ENCODE measurements at places on chromosomes 2 and 18.

DNA sequence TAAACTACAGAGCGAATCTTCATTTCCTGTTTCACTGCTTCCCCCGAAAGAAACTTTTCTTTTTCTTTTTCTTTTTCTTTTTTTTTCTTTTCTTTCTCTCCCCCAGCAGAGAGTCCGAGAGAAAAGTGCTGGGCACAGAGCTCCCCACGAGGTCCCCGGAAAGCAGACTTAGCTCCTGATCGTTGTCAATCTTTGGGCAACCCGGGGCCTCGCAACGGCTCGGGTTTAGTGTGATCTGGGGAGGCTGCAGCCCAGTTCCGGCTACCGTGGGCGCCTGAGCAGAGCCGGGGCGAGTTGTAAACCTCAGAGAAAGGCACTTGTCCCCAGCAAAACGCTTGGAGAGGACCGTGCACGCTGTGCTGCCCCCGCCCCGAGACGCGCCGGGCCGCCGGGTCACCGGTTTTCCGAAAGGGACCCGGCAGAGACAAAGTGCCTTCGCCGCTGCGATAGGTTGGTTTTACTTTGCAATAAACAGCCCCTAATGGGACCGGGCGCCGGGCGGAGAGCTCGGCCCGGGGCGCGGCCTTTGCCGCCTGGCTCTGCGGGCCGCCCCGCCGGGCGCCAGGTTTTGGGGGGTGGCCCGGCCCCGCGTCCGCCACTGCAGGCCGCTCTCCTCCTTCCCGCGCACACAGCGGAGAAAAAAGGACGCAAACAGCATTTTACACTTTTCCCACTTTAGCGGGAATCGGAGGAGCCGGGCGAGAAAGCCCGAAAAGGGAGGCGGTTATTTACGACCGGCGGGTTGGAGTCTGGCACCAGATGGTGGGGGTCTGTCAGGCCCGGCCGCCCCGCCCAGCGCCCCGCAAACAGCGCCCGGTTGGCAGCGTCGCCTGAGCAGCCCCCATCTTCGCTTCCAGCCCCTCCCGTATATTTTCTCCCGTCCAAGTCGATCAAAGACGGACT lies 136.0 kb downstream of the INSIG2 start:
- DNase-seq: peak; percentile 33

DNA sequence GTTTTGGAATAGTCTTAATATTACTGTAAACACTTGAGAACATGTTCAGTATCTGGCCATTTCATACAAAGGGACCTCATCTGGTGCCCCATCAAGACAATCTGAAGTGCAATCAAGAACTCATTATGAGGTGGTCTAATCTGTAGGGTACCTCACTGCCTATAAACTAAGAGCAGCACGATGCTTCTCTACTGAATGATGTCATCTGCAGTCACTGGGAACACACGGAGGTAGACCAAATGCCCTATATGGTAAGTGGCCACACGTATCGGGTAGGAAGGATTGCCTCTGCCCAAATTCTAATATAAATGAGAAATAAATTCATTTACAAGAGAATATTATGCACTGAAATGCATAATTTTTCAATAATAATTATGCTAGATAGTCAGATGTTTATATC lies 90.4 kb downstream of the SLC8A1 start:
- DNase-seq: no peak

- DNase-seq: no peak
Measured at GRCh38 chr2:136444323-136444722, 321.0 kb upstream of the THSD7B start.

GRCh38 chr2:219398721-219399363 lies 11.1 kb upstream of the DNPEP start:
- DNase-seq: peak; percentile 20

- DNase-seq: no peak
Measured at GRCh38 chr2:15809404-15809803, 130.9 kb upstream of the MYCN start.

GRCh38 chr18:64017870-64018269 lies 48.0 kb downstream of the SERPINB8 start:
- DNase-seq: no peak

- no peak for DNase-seq
Measured at GRCh38 chr2:240526521-240526920, 31.3 kb downstream of the ANKMY1 start.

GRCh38 chr2:172198361-172198760 lies 95.7 kb upstream of the DLX2 start:
- DNase-seq: no peak

DNA sequence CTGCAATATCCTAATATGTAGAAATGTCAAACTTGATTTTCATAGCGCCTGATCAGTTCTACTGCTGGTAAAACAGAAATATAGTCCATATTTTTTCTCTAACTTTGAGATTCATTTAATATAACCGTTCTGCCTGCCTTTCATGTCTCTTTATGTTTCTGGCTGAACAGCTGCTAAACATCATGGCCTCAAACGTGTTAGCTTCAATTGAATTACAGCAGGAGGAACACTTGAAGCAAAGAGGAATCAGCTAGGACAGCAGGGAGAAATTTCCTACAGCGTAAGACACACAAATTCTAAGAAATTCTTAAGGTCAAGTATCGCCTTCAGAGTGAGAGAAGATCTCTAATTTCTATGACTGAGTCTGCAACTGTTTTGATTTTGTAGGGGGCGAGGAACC lies 433.2 kb downstream of the FBXO15 start:
- no peak for DNase-seq

DNA sequence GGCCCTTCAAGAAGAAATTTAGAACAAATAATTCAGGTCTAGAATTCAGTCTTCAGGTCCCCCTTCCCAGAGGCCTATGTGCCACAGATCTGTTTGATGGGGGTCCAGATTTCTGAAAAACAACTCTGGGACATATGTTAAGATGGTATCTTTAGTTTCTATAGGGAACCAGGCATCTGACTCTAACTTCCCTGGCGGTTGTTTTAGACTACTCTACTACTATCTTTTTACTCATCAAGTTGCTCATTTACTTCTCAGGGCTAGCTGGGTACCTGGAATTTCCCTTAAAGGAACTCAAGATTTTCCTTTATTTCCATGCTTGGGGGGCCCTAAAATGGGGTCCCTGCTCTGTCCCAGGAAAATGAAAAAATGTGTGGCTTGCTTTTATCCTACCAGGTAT lies 114.7 kb upstream of the RAB6C start:
- DNase-seq: no peak

DNA sequence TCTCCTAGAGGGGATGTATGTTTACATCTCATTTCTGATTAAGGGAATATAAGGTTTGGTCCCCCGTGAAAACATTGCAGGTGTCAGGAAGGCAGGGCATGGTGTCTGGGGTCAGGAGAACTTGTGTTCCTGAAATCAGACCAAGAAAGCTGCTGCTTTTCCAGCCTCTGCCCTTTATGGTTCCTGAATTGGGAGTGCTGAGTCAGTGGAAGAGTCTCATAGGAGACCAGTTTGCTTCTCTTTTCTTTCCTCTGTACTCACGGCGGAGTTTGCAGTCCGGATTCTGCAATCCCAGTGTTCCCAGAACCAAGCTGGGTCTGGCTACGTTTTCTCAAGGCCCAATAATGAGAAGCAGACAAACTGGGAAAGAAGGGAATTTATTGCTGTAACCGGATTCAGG lies 5.1 kb upstream of the MARCO start:
- DNase-seq: peak; percentile 69

DNA sequence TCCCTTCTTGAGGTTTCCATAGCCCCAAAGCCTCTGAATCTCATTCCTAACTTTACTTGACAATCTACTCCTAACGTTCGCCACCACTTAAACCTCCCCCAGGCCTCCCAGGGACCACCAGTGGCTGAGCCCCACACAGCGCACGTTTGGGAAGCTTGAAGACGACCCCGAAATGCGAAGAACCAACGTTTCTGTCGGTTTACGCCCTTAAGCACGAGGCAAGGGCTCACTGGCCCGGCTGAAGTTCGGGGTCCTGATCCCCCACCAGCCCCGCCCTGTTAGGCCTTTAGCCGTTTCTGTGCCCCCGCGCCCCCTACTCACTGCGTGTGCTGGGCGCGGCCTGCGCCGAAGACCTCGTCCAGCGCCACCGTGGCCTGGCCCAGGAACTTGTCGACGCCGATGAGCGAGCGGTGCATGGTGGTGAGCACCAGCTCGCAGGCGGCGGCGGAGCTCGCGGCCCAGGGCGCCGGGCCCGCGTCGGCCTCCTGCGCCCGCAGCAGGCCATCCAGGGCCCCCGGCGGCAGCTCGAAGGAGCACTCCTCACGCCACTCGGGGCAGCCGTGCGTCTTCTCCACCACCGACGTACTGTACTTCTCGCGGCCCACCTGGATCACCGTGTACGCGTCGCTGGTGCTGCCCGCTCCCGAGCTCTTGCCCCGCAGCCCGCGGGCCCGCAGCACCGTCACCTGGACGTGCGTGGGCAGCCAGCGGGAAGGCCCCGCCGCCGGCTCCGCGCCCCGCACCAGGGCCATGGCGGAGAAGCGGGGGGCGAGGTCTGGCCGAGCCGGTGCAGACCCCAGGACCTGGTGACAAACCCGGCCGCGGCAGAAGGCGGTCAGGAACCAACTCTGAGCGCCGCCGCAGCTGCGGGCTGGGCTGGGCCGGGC lies 479 bp downstream of the RAB11FIP5 start:
- no peak for DNase-seq

DNA sequence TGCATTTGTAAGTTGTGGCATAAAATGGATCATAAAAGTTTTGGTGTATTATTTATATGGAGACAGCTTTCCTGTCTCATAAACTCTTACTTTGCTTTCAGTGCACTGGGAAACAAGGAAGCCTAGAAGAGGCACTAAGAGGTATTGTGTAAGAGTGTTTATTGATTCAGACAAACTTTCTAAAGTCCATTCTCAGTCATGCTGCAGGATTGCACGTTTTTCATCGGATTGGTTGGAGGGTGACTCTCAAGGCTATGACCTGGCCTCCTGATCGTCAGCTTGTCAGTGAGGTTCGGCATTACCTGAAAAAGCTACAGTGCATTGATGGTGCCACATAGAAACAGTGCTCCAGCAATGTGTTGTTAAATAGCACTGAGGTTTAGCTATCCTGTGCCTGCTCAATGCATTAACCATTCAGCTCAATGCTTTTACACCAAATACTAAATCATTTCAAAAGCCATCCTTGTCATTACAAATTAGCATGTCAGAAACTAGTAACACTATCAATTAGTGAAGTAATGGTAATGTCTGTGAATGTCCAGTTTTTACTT lies 545.5 kb downstream of the CBLN2 start:
- DNase-seq: no peak

GRCh38 chr2:178265851-178266250 lies 71.5 kb downstream of the OSBPL6 start:
- DNase-seq: no peak

DNA sequence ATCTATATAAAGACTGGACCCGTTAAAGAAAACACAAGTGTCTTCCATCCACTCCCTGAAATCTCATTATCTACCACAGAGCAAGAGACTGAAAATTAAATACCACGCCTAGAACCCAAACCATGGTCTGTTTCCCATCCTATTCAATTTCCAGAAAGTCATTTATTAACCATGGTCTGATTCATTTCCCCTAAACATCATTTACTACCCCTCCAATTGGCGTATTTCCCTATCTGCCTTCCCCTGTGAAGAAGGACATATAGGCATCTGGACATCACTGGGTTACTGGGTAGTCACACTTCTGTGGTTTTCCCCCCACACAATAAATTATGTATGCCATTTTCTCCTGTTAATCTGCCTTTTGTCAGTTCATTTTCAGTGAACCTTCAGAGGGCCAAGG lies 30.8 kb downstream of the CCDC93 start:
- no peak for DNase-seq

GRCh38 chr2:142951190-142952007 lies 73.9 kb downstream of the KYNU start:
- DNase-seq: no peak

DNA sequence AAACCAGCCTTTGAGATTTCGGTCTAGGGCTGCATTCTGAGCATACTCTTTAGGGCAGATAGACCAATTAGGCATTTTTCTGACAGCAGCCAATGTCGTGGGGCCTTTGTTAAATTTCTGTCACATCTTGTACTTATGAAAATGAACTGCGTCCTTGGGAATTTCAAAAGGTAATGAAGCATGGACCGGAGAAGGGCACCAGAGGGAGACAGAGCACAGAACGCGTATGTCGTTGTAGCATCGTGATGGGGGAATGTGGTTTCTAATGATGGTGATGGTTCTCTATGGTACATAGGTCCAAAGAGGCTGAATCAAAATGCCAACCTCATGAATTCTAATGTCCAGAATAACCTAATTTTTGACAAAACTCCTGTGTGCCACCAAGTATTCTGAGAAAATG lies 483.9 kb upstream of the CRIM1 start:
- no peak for DNase-seq

DNA sequence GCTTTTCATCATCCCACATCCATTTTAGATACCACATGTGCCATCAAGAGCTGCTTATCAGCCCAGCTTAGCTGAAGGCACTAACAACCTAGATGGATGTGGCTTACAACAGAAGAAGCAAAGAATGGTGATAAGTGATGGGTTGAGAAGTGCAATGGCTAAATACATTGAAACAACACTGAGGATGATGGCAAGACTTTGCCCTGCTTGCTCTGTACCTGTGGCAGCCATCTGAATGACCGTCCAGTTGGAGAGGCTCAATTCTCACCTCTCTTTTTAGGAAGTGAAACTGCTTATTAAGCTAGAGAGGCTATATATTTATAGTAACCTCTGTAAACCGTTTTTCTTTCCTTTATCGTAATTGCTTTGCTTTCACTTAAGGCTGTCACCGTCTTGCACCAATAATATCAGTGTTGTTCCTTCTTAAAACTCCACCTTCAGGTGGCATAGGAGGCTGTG lies 5.7 kb downstream of the GPATCH11 start:
- no peak for DNase-seq

GRCh38 chr18:31954349-31954748 lies 11.4 kb upstream of the TRAPPC8 start:
- DNase-seq: no peak

- DNase-seq: no peak
Measured at GRCh38 chr2:36568516-36569246, 29.3 kb downstream of the FEZ2 start.

DNA sequence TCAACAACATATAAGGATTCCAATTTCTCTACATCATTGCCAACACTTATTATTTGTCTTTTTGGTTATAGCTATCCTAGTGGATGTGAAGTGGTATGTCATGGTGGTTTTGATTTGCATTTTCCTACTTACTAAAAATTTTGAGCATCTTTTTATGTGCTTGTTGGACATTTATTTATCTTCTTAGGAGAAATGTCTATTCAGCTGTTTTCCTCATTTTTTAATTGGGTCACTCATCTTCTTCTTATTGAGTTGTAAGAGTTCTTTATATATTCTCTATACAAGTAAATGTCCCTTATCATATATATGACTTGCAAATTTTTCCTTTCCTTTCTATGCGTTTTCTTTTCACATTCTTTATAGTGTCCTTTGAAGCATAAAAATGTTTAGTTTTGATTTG lies 4.7 kb upstream of the CCL20 start:
- no peak for DNase-seq

- no peak for DNase-seq
Measured at GRCh38 chr18:74976331-74976909, 232.5 kb downstream of the PTGR3 start.

DNA sequence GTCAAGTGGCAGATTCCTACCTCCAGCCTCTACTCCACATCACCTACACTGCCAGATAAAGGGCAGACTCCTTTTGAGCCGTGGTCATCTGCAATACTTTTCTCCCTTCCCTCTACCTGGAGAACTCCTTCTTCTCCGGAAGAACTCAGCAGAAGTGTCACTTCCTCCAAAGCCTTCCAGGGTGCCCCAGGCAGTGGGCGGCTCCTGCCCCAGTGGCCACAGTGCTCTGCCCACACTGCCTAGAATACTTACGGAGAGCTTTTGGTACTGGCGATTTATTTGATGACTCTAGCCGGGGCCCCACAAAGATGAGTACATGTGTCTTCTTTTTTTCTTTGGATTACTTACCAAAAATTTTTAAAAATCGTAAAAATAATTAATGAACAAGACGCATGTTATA lies 39.7 kb downstream of the FOSL2 start:
- peak; percentile 81 for DNase-seq

GRCh38 chr2:3651691-3652648 lies 6.0 kb upstream of the ALLC start:
- peak; percentile 58 for DNase-seq
